ENCODE measurements at places on chromosomes 4 and X.

GRCh38 chrX:73289039-73289438, 74.4 kb upstream of the NAP1L2 start:
- no peak for DNase-seq

GRCh38 chr4:8906991-8907595, 35.5 kb upstream of the HMX1 start:
- no peak for DNase-seq

GRCh38 chrX:119655125-119655524, 37.8 kb downstream of the SEPTIN6 start:
- DNase-seq: no peak

GRCh38 chrX:9117851-9118250, 83.9 kb upstream of the FAM9B start:
- no peak for DNase-seq

GRCh38 chr4:151227731-151228130, 49.2 kb upstream of the PRSS48 start:
- no peak for DNase-seq

- DNase-seq: no peak
Measured at GRCh38 chr4:89741768-89742167, 95.2 kb downstream of the SNCA start.

DNA sequence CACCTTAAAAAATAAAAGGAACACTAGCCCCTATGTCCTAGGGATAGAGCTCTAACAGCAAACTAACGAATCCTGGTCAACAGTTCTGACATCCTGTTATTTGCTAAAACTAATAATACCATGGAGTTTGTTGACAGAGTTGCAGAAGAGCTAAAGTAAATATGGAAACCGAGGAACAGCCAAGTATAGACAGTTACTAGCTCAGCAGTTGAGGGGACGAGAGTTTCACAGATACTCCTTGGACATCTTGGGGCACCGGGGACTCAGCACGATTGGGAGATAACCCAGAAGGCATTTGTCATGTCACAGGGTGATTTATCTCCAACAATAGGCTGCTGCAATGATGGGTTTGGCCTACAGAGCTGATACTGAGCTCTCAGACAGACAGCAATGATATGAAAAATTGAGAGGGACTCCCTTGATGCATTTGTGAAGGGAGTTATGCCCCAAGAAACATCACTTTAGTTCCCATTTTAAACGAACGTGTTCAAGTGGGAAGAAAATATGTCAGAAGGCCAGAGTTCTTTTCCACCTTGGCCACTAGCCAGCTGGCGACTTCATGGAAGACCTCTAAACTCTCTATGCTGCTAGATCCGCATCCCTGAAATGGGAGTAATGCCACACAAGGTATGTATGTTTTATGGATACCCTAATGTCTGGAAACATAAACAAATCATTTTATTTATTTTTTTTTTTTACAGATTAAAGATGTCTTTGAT, 48.6 kb downstream of the TSC22D3 start:
- no peak for DNase-seq

All from NCI-H1694 treated with DMSO at 0.1 percent for 48 hours (cell line).